ENCODE measurements at places on chromosomes 12 and 14.

DNA sequence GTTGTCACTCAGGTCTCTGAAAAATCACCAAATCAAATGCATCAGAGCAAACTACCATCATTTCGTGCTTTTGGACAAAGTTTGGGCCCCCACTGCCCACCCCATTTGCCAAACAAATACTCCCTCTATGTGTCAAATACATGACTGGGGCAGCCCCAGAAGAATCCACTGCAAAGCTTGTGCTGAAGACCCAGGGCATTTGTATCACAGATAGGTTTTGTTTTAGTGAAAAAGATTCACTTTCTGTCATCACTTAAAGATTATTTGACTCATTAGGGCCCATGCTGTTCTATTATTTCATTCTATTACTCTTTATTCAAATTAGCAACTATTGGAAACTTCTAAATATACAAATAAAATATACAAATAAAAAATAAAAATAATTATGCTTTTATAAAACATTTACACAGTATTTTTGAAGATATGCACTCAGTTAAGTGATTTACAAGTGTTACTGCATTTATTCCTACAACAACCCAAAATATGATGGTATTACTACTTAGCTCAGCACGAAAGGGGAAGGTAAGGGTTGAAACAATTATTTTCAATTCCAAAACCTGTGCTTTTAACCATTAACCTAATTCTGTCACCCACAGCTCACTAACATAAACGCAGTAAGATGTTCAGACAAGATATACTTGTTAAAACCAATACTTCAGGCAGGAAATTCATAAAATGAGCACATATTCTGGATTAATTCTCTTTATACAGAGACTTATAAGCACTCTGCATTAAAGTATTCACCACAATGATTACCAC lies 36.5 kb downstream of the LRIG3 start:
- DNase-seq = no peak

- DNase-seq = no peak
Measured at GRCh38 chr14:25116607-25117006, 66.7 kb upstream of the STXBP6 start.

DNA sequence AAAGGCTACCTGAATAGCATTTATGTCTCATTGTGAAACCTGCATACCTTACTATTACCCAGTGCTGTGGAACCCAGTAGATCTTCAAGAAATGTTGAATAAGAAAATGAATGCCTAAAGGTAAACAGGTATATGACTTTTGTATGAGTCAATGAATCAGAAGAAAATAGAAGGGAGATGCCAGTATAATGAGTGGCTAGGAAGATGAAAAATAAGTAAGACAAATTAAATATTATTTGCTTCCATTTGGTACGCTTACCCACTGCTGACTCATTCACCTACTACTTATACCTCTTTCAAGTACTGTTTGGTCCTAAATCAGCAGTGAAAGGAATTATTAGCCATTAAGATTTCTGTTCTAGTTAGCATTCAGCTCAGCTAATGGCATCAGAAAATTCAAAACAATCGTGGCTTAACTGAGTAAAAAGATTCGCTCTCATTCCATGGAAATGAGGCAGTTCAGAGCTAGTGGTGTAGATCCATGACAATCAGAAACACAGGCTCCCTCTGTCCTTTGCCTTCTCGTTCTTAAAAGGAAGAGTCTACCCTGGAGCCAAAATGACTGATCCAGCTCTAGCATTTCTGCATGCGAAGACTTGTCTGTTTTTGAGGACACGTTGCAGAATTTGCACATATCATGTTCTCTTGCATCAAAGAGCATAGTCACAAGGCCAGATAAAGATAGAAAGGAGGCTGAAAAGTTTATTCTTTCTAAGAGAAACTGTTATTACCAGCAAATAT lies 705.8 kb upstream of the USP15 start:
- no peak for DNase-seq

DNA sequence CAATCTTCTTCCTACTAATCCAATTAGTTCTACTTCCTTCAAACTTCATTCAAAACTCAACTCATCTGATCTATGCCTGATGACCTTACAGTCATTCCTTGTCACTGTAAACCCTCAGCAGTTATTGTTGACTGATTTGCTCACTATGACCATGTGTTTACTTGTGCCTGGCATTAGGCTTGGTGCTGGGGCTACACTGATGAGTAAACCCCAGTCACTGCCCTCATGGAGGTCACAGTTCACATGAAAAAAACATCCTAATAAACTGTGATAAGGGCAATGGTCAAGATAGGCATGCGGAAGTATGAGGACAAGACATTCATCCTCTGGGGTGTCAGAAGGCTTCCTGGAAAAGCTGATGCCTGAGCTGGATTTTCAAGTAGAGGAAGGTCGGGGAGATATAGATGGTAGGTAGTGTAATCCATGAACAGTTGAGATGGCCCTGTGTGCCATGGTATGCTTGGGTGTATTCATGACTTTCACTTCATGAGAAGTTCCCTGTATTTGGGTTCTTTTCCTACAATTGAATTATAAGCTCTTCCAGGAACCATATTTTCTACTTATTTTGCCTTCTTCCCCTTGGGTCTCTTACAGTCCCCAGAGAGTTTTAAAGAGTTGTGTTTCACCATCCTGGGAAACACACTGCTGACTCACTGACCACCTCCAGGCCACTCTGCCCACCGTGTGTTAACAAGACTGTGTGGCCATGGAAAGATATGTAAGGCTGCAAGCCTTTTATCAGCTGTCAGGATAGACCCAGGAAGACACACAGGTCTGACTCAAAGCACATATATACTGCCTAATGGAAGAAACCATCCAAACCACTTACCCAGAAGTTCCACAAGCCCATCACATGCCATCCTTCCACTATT lies 38.7 kb upstream of the DUSP6 start:
- no peak for DNase-seq

DNA sequence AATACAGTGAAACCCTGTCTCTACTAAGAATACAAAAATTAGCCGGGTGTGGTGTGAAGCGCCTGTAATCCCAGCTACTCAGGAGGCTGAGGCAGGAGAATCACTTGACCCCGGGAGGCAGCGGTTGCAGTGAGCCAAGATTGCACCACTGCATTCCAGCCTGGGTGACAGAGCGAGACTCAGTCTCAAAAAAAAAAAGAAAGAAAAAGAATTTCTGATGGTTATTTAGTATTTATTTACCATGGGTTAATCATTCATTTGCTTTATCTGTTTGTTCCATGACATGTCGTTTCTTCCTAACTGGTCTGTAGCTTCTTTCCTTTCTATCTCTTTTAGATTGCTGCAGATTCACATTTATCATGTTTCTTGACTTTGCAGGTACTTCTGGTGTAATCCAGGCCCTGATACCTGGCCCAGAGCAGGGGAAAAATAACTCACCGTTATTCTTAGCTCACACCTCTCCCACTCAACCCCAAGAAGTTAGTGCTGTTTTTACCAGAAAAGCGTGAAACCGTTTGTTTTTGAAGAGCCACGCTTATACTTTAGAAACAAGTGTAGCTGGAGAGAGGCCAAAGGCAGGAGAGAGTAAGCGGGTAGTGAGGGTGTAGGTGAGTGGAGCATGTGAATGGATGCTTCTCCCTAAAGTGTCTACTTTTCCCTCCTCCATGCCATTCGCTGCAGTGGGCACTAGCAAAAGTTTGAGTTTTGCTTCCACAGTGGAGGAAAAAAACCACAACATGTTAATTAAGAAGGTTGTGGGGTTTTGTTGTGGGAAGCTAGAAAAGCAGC lies 45.4 kb downstream of the SRGAP1 start:
- no peak for DNase-seq

DNA sequence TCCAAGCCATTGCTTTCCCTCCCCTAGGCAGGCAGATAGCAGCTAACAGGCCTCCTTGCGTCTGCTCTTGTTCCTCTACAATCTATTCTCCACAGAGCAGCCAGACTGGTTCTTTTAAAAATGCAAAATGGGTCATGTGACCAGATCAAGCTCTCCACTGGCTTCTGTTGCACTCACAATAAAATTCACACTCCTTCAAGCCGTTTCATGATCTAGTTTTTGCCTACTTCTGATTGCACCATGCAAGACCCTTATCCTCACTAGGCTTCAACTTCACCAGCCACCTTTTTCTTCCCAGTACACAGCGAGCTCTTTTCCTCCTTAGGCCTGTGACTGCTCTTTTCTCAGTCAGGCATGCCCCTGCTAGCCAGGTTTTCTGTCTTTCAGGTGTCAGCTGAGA lies 6.1 kb upstream of the KRAS start:
- DNase-seq = no peak

GRCh38 chr14:106622200-106622745 lies 1095.9 kb downstream of the TMEM121 start:
- DNase-seq = no peak

DNA sequence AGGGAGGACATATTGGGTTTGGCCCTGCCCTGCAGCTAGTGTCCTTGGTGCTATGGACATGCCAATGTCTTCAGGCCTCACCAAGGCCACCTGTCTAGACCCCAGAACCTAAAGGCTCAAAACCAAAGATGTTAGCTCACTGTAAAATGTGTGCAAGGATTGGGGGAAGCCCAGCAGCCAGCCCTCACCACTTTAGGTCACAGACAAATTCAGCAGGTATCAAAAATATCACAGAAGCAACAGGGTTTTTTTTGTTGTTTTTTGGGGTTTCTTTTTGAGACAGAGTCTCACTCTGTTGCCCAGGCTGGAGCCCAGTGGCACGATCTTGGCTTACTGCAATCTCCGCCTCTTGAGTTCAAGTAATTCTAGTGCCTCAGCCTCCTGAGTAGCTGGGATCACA lies 29.0 kb upstream of the NINJ2 start:
- no peak for DNase-seq

- DNase-seq = no peak
Measured at GRCh38 chr12:30979371-30980259, 53.1 kb downstream of the TSPAN11 start.

GRCh38 chr12:93460003-93460402 lies 7.3 kb upstream of the MRPL42 start:
- no peak for DNase-seq

DNA sequence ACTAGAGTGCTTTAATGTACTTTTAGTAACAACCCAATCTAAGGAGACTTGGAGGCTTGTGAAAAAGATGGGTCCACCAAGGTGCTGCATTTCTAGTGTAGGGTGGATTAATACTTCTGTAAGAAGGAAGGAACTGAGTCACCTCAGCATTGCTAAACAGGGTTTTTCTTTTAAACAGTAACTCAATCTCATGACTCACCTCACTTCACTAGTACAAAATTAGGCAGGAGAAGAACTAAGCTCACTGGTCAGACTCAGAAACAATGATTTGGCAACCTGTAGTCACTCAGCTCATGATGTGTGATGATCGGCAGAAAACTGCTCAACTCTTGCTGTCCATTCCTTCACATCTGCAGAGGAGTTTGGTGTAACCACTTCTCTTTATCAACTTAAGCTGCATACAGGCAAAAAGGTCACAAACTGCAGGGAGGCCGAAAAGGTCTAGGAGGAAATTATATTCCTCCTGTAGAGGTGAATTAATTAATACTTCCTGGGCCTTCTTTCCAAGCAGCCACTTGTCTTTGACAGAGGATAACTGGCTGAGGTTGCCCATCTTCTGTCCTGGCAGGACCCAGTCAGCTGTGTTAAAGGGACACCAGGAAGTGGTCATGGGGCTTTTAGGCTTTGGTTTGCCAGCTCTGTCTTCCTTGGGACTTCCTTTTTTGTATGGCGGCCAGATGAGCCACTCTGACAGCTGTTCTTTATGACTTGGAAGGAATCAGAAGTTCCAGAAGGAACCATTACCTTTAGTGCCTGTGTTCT lies 466.9 kb downstream of the FUT8 start:
- no peak for DNase-seq

- no peak for DNase-seq
Measured at GRCh38 chr12:29067430-29067829, 81.6 kb upstream of the FAR2 start.

GRCh38 chr12:879641-880040 lies 69.9 kb downstream of the RAD52 start:
- DNase-seq = no peak

- no peak for DNase-seq
Measured at GRCh38 chr12:82448911-82449578, 90.7 kb downstream of the METTL25 start.

DNA sequence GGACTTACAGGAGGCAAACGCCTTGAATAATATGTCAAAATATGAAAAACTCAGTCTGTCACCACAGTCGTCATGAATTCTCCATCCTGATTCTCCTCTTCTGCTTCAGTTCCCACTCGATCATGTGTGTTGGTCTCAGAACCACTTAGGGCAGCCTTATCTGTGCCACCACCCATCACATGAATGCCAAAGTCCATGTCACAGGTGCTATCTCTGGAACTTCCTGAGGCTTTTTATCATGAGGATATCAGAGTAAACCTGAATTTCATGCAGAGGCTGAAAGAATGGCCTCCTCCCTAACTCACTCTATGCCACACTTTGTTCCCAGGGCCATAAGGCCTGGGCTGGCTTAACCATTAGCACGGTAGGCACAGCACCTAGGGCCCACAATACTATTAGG lies 28.8 kb upstream of the MAP3K9 start:
- no peak for DNase-seq

GRCh38 chr14:45060551-45060950 lies 23.4 kb upstream of the PRPF39 start:
- no peak for DNase-seq

DNA sequence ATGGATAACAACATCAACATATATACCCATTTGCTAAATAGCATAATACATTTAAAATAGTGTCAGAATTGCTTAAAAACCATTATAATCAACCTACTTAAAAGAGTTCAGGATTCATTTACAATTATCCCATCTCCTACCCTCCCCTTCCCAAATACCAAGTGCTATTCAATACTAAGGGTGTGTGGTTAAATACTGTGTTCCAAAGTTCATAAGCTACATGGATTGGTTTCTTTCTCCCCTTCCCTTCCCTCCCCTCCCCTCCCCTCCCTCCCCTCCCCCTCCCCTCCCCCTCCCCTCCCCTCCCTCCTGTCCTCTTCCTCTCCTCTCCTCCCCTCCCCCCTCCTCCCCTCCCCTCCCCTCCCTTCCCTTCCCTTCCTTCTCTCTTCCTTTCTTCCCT lies 97.0 kb upstream of the NPAS3 start:
- no peak for DNase-seq

- DNase-seq = peak; percentile 72
Measured at GRCh38 chr12:124466216-124467128, 100.9 kb downstream of the NCOR2 start.

DNA sequence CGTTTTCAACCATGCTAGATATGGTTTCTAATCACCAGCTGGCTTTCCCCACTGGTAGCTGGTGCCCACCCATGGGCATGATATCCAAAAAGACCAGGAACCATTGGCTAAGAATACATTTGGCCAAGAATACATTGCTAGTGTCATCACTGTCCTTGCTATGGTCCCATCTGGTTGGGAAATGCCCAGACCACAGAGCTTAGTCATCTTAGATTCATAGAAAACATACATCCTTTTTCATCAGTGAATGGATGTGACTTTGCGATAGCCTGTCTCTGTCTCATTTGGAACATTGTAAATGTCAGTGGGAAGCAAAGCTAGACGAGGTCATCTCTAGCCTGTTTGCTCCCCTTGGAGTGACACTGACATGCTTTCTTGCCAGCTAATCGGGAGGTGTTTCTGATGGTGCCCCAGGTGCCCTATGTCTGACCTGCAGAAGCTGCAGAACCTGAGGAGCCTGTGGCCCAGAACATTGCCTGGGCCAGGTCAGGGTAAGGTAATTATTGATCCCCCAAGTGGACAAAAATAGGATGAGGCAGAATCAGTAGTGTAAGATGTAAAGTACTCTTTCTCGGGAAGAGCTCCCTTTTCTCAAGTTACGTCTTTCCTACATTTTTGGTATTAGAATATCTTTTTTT lies 194.8 kb downstream of the SLC41A2 start:
- no peak for DNase-seq
